ENCODE measurements at places on chromosomes 4 and X.

- DNase-seq = no peak
Measured at GRCh38 chrX:39492497-39493162, 605.1 kb downstream of the BCOR start.

GRCh38 chrX:5113128-5113527 lies 1115.5 kb downstream of the NLGN4X start:
- DNase-seq = no peak

- no peak for DNase-seq
Measured at GRCh38 chr4:134883831-134884449, 682.4 kb upstream of the PABPC4L start.

GRCh38 chrX:42686296-42686695 lies 91.7 kb downstream of the PPP1R2C start:
- DNase-seq = no peak

- DNase-seq = no peak
Measured at GRCh38 chr4:79177388-79177787, 148.5 kb downstream of the NAA11 start.

- no peak for DNase-seq
Measured at GRCh38 chr4:107183155-107183774, 147.2 kb upstream of the DKK2 start.

DNA sequence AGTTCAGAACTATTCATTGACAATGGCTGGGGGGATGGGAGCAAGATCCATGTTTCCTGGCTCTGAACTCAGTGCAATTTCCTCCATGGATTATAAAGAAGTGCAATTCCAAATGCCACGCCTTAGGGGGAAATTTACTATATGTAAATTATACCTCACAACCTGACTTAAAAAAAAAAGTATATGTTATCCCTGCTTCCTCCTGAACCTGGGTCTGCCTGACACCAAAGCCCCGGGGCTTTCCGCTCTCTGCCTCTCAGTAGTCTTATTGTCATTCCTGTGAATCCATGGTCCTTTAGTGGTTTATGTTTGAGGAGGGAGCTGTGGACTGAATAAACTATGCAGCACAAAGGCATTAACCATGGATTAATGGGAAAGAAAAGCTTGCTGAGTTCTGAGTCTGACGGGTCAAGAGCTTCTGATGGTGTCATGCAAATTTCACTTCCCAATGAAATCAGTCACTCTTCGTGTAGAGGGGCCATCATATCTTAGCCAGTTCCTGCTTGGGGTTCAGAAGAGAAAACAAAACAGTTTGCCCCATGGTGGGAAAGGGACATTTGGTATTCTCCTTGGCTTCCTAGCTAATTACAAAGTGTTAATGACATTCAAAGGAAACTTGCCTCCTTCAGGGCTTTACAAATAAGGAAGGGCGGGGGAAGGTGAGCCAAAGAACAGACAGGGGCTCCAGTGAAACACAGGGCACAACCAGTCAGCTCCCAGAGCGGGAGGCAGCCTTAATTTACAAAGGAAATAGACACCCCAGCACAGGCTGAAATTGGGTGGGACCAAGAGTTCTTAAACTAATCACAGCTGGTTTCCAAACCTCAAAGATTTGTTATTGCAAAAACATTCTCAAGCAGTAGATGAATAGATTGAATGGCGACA lies 14.3 kb downstream of the FAM9C start:
- DNase-seq = no peak

- DNase-seq = no peak
Measured at GRCh38 chrX:119071381-119071780, 1.4 kb upstream of the CT47C1 start.

GRCh38 chr4:53067125-53067802 lies 205.1 kb downstream of the RASL11B start:
- DNase-seq = no peak

GRCh38 chrX:111402344-111402743 lies 9.6 kb downstream of the DCX start:
- no peak for DNase-seq

GRCh38 chrX:107667426-107667825 lies 39.1 kb downstream of the PRPS1 start:
- no peak for DNase-seq

DNA sequence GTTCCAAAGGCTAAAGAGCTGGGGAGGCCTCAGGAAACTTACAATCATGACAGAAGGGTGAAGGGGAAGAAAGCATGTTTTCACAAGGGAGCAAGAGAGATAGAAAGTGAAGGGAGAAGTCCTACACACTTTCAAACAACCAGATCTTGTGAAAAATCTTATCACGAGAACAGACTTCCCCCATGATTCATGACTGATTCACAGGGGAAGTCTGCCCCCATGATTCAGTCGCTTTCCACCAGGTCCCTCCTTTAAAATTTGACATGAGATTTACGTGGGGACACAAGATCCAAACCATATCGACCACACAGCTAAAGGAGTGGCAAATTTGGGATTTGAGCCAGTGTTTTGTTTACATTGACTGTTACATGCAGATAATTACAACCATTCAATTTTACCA lies 971.1 kb upstream of the HS3ST1 start:
- no peak for DNase-seq

- no peak for DNase-seq
Measured at GRCh38 chr4:179544496-179544895, 2102.3 kb upstream of the AGA start.

GRCh38 chr4:33628296-33628695 lies 2616.0 kb downstream of the ARAP2 start:
- no peak for DNase-seq

- DNase-seq = no peak
Measured at GRCh38 chrX:10828036-10828435, 207.7 kb upstream of the MID1 start.

GRCh38 chr4:8759987-8760386 lies 111.7 kb downstream of the HMX1 start:
- DNase-seq = no peak

DNA sequence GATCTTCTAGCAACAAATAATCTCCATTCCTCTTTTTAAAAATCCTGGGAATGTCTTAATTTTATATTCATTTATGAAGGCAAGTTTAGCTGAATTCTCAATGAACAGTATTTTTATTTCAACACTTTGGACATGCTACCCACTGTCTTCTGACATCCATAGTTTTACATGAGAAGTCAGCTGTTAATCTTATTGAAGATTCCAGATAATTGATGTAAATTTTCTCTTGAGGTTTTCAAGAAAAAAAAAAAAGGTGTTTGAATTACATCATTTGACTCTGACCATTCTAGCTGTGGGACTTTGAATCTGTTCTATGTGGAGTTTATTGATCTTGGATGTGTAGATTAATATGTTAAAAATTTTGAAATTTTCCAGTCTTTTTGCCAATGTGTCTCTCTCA lies 28.0 kb downstream of the PDHA2 start:
- no peak for DNase-seq

DNA sequence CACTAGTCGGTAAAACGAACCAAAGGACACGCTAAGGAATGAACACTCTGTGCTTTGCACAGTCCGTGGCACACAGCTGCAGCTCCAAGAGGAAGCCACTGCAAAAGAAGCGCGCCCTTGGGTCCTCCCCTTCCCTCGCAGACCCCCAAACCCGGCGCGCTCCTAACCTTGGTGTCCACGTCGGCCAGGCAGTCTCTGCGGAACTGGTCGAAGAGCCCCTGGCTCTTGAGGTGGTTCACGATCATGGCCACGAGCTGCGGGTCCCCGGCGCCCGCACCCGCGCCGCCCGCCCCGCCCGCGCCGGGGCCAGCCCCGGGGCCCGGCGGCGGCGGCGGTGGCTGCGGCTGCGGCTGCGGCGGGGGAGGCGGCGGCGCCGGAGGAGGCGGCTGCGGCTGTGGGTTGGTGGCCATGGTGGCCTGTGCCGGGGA lies 333 bp downstream of the BOD1L1 start:
- DNase-seq = no peak

GRCh38 chr4:57195622-57196021 lies 85.4 kb upstream of the IGFBP7 start:
- DNase-seq = no peak

GRCh38 chr4:33088713-33089112 lies 2368.5 kb downstream of the PCDH7 start:
- no peak for DNase-seq

GRCh38 chr4:170721812-170722373 lies 632.1 kb upstream of the AADAT start:
- DNase-seq = no peak

- no peak for DNase-seq
Measured at GRCh38 chr4:1851160-1851559, 4.8 kb downstream of the LETM1 start.

GRCh38 chrX:12709047-12709446 lies 82.2 kb upstream of the PRPS2 start:
- no peak for DNase-seq

DNA sequence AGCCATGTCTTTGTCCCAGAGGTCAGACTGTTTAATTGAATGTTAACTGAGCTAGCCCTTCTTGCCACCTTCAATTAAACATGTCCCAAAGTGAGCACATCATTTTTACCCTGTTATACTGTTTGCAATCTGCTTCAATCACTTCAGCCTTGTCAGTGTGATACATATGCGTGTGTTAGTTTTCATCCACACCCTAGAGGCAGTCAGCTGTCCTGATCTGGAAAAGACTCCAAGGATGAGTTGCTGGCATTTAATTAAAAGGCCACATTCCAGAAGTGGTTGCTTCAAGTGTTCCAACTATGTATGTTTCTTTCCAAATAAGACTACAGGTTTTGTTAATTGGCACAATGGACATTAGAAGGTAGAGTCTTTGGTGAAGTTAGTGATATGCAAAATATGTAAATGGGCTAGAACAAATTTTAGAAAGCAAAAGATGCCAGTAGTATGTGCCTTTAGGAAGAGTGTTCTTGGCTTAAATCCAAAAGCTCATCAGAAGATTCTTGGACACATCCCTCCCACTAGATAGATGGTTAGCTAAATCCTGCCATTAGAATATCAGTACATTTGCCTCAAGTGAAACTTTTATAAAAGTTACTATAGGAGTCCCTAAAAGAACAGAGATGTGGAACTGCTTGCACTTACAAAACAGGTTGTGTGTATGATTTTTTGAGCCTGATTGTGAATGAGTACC lies 79.5 kb upstream of the SLIT2 start:
- no peak for DNase-seq

- no peak for DNase-seq
Measured at GRCh38 chr4:189083769-189084168, 856.9 kb upstream of the FRG1 start.

- DNase-seq = no peak
Measured at GRCh38 chr4:156948738-156949137, 22.9 kb downstream of the PDGFC start.

GRCh38 chr4:2762048-2762447 lies 5.9 kb upstream of the TNIP2 start:
- no peak for DNase-seq

- no peak for DNase-seq
Measured at GRCh38 chr4:169127314-169127713, 117.3 kb upstream of the CBR4 start.

DNA sequence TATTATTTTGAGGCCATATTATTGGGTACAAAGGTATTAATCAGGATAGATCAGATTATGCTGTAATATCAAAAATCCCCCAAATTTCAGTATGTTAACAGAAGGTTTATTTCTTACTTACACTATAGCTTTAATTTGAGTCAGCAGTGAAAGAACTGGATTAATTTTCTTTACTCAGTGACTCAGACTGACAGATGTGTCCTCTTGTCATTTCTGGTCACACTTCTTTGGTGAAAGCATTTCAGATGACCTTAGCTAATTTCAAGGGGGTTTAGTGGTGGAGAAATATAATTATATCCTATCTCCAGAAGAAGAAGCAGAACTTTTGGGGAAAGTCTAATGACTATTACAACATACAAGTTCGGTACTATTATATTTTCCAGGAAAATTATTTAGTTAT lies 12.4 kb downstream of the DDIT4L start:
- no peak for DNase-seq

DNA sequence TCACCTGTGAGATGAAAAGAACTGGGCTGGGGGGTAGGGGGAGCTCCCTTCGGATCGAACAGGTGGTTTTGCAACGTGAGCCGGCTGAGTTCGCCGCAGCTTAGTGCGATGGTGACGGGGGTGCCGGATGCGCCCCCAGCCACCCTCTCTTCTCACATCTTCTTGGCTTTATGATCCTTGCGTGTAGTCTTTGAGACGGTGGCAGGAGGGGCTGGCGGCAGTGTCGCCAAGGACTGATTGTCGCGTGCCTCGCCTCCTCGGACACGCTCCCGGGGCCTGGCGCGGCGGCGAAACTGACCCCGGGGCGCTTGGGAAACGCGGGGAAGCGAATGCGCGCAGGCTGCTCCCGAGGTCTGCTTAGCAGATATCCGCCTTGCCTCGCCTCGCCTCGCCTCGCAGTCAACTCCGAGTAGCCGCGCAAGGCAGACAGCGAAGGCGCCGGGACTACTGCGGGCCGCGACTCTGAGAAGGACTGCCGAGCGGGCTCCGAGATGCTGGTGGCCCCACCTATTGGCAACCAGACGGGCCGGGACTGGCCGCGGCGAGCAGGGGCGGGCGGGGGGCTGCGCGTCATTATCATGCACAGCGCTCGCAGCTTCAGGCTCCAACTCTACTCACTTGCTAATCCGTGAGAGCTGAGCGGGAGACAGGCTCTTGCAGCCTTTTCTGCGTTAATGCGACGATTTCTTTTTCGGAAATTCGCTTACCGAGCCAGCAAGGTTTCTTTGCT lies 1.5 kb downstream of the GRID2 start:
- DNase-seq = no peak

DNA sequence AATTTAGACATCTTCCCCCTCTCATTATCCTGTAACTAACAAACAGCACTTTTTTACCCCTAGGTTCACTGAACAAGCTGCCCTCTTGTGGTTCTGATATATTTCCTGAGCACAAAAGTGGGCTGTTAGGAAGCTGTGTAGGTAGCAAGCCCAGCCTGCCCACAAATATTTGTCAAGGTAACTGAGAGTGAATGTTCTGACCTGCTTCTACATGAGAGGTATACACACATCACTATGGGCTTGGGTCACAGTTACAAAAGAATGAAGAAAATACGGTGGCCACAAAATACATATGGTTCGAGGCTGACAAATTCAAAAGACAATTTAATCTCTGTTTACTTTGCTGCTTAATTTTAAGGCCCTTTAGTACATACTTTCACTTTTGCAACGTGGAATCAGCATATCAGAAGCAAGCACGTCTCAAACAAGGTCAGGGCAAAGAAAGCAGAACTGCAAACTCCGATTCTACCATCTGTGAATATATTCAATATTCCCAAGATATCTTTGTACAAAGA lies 78.7 kb downstream of the RBM47 start:
- no peak for DNase-seq

DNA sequence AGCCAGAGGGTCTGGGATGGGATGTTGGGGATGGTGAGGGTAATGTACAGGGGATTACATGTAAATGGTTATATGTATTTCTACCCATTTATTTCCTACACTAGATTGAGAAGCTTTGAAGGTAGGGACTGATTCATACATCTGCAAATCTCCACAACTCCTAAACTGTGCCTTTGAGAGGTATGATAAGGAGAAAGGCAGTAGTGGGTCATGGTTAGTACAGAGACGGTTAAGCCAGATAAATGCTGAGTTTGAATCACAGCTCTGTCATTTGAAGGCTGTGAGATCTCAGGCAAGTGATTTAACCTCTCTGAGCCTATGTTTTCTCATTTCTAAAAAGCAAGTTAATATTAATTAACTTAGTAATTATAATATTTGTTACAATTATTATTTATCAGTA lies 29.3 kb upstream of the IL21 start:
- DNase-seq = no peak
